ENCODE measurements at places on chromosomes 2 and 18. TPM values are rescaled to one million over a fixed set of nuclear protein-coding genes. Genes with fewer than 3 reads are reported as not detected.

The CCDC178 gene
- not detected for total RNA-seq

The PRKAG3 gene
- total RNA-seq = not detected

The ALPI gene
- total RNA-seq = not detected

The B3GNT7 gene
- total RNA-seq = 0.07 TPM

The MAB21L4 gene
- total RNA-seq = not detected

The CPO gene
- total RNA-seq = not detected

The PSMA8 gene
- total RNA-seq = 0.73 TPM

The PKP4 gene
- total RNA-seq = 36.3 TPM

The LCT gene
- 0.11 TPM for total RNA-seq

Data from activated naive CD4-positive, alpha-beta T cell treated with anti-CD3 and anti-CD28 coated beads, Interleukin-2, amount 50 U/mL, for 72 hours (primary cell).